ENCODE measurements at places on chromosomes 3 and 15. TPM values are rescaled to one million over a fixed set of nuclear protein-coding genes. Genes with fewer than 3 reads are reported as not detected.

DNA sequence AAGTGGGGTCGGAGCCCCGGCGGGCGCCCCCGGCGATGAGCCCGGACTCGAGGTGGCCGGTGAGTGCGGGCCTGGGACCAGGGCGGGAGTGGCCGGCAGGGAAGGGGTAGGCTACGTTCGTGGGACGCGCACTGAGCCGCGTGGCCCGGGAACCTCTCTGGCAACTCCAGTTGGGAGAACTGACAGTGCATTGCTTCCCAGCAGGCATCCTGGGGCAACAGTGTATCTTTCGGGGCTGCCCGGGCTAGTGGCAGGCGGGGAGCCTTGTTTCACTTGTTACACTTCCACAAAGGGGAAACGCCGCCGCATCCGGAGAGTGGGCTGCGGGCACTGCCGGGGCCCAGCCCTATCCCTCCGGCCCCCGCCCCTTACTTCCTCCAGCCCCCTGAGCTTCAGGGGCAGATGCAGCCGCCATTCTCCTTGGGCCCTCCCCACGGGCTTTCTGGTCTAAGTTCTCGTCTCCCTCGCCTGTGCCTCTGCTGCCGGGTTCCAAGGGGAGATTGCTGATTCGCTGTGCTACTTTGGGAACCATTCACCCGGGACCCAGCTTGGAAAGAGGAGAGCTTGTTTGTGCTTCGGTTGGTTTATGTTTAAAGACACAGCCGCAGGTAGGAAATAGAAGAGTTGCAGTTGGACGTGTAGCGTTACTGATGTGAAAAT is 675 bp downstream of the BRPF1 start:
- peak; percentile 48 for DNase-seq

DNA sequence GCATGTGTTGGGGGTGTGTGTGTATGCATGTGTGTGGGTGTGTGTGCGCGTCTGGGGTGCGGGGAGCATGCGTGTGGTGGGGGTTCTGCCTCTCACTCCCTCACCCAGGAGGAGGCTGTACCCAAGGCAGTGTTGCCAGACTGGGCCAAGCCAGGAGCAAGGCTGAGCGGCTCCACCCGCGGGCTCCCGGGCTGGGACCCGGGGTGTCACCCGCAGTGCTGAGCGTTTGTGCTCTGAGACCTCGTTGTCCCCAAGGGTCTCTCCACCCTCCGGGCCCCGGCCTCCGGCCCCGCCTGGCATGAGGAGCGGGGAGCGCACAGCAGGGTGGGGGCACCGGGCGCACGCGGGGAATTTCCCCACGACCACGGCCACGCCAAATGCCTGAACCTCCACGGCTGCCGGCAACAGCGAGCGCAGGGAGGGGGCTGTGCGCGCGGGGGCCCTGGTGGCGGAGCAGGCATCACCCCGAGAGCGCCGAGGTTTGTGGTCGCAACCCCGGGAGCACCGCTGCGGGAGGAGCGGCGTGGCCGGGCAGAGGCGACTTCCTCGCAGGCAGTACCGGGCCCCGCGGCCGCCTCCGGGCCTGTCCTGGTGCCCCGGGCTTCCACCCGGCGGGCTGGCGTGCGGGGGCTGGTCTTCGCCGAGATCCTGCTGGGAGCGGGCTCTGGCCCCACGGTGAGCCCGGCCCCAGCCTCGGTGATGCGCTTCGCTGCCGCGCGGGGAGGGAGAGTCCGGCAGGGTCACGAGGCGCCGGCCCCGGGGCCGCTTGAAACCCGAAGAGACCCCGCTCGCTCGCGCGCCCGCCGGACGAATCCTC is 7.4 kb upstream of the OCA2 start:
- no peak for DNase-seq

- no peak for DNase-seq
Measured at GRCh38 chr3:185740133-185740532, 84.7 kb downstream of the IGF2BP2 start.

DNA sequence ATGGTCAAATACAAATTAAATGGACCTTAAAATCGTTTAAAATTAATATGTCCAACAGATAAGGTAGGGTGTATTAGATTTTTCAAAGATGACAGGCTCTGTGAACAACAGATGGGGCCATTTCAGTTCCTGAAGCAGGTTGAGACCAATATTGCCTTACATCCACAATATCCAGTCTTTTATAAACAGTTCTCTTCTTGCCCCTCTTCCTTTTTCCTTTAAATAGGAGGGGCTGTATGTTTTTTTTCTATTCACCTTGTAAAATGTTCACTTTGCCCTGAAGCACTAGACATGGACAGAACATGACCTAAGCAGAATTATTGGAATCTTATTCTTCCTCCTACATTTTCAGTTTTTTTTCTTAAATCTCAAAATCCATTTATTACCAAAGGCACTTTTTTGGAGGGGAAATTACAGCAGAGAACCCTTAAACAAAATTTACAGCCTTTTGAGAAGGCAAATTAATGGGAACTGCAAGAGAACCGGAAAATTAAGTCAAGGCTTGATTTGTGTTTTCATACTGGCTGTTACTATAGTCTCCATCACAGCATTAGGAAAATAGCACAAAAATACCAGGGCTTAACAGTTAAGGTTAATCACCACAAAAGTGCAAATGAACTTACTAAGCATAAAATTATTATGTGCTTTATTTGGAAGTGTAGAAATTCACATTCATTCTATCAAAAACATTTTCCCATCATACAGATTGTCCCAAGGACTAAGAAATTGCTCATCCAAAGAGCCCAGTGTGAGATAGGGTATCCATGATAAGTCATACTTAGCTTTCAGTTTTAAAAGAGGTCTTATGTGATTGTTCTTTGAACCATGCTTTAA is 55.8 kb downstream of the CMSS1 start:
- no peak for DNase-seq

DNA sequence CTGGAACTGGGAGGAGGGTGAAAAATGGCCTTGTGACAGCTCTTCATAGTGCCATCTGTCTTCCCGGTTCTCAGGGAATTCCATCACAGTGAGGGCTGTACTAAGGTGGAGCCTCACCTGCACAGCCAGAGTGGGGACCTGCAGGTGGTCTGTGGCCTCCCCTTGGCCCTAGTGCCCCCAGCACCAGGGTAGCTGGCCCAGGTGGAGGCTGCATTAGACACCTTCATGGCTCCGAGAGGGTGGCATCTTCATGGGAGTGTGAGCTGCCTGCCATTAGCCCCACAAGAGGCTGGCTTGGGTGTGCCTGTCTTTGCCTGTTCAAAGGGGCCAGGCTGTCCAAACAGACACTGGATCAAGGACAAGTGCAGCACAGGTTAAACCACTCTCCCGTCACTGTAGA is 95.5 kb upstream of the PRR23E start:
- DNase-seq, result no peak

DNA sequence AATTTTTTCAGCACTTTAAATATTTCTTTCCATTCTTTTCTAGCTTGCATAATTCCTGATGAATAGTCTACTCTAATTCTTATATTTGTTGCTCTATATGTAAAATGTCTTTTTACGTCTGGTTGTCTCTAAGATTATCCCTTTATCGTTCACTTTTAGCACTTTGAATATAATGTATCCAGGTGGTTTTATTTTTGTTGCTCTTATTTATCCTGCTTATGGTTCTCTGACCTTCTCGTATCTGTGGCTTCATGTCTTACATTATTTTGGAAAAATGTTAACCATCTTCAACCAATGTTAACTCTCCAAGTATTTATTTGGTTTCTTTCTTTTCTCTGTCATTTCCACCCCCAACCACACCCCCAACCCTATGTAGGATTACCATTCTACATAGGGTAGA is 30.0 kb upstream of the RFX7 start:
- no peak for DNase-seq

DNA sequence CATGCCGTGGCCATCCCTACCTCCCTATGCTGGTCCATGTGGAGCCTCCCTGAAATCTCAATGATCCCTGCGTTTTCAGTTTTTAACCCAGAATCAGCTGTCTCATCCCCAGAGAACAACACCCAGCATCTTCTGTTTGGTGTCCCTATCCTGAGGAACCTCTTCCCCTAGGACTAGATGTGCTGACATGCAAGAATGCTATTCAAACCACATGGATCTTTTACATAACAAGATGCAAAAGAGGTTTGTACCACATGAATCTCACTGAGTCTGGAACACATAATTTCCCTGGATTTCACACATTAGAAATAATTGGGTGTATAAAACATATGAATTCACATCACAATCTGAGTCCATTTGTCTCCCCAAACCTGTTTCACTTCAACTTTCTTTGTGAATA is 174.6 kb upstream of the NECTIN3 start:
- no peak for DNase-seq

The EHHADH gene
- total RNA-seq, result 44.3 TPM

The SRPRB gene
- 97.6 TPM for total RNA-seq

The A4GNT gene
- 0.17 TPM for total RNA-seq

The GPR62 gene
- total RNA-seq, result not detected

The RTP1 gene
- total RNA-seq, result not detected
